Calu3 (cell line): ENCODE measurements at places on chromosomes 11 and 22. TPM values are rescaled to one million over a fixed set of nuclear protein-coding genes. Genes with fewer than 3 reads are reported as not detected.

DNA sequence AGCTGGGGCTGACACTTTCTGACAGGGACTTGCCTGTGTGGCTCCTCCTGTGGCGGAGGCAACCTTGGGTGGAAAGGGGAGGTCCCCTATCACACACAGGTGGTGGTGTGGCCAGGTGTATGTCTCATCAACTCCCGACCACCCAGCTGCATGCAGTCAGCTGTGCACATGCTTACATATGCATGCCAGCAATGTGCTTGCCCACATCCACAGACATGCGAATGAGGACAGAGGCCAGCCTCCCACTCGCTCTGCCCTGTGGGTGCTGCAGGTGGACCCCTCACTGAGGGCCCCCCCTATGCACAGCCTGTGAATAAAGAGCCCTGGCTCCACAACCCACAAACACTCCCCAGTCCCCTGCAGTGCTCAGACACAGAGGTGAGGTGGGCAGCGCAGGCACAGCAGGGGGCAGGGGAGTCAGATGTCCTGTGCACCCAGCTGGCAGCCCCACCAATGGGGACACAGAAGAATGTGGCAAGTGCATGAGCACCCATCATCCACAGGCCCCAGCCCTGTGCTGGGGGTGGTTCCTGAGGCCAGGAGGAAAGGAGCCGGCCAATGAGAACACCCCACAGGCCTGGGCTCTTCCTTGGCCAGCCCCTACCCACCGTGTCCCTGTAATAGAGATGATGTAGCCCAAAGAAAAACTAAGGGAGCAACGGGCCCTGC is 9.5 kb downstream of the GNB1L start:
- H3K27ac ChIP-seq = no peak overlapping the region
- peaks cover 57% of the 10 kb centered on the region for H3K4me1 ChIP-seq
- H3K27me3 ChIP-seq = no peaks in the 10 kb centered on the region
- H3K4me3 ChIP-seq = no peak overlapping the region

GRCh38 chr11:134438542-134439537 is 26.8 kb upstream of the B3GAT1 start:
- peak; percentile 7 for DNase-seq
- H3K4me3 ChIP-seq = no peak overlapping the region
- no peaks in the 10 kb centered on the region for H3K4me1 ChIP-seq
- H3K36me3 ChIP-seq = no peaks in the 10 kb centered on the region
- peaks cover 16% of the 10 kb centered on the region for H3K27me3 ChIP-seq

DNA sequence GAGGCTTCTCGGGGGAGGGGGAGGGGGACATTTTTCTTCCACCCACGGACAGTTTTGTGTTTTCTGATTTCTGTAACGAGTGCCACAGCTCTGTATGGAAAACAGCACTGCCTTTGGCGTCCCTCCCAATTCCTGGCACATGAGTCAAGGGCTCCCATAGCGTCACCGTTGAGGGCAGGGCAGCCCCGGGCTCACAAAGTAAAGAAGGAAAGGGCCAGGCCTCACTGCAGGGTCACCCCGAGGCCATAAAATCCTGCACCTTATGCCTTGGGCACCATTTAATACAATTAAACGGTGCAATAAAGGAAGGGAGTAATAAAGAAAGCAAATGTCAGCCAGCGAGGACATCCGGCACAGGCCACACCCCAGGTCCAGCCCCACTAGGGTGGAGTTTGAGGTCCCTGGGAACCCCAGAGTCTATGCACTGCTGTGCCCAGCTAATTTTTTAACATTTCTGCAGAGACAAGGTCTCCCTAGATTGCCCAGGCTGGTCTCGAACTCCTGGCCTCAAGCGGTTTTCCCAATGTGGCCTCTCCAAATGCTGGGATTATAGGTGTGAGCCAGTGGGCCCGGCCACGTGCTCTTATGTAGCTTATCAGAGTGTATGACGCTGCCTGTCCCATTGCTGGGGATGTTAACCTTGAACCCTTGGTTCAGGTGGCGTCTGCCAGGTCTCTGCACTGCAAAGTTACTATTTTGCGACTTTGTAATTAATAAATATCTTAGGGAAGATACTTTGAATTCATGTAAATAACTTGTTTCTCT is 13.6 kb upstream of the MUC2 start:
- DNase-seq = peak; percentile 88
- no peak overlapping the region for H3K4me3 ChIP-seq
- H3K4me1 ChIP-seq = peaks cover 45% of the 10 kb centered on the region
- peaks cover 5% of the 10 kb centered on the region for H3K36me3 ChIP-seq
- peak overlapping the region; percentile 78 for H3K27ac ChIP-seq
- no peaks in the 10 kb centered on the region for H3K27me3 ChIP-seq

Gene ELP4
- total RNA-seq = 18.0 and 20.3 TPM in 2 replicates

Gene ZNF202
- total RNA-seq = 10.3 TPM in 2 replicates

GRCh38 chr22:46044621-46045458 is 67.9 kb upstream of the WNT7B start:
- H3K27me3 ChIP-seq = no peaks in the 10 kb centered on the region
- peak; percentile 21 for DNase-seq
- H3K4me3 ChIP-seq = peak overlapping the region; percentile 56
- H3K4me1 ChIP-seq = no peaks in the 10 kb centered on the region

Gene DSCAML1
- total RNA-seq = 0.07 and 0.27 TPM in 2 replicates

- H3K4me1 ChIP-seq = no peaks in the 10 kb centered on the region
- DNase-seq = no peak
- H3K27ac ChIP-seq = no peak overlapping the region
- no peaks in the 10 kb centered on the region for H3K36me3 ChIP-seq
- peaks cover 29% of the 10 kb centered on the region for H3K27me3 ChIP-seq
Observed at GRCh38 chr11:74679513-74679865, 51.7 kb downstream of the CHRDL2 start.

GRCh38 chr11:106986261-106986660 is 32.0 kb downstream of the GUCY1A2 start:
- H3K27me3 ChIP-seq = no peaks in the 10 kb centered on the region
- DNase-seq = no peak
- no peaks in the 10 kb centered on the region for H3K4me1 ChIP-seq
- H3K4me3 ChIP-seq = no peak overlapping the region

- no peaks in the 10 kb centered on the region for H3K36me3 ChIP-seq
- DNase-seq = no peak
Observed at GRCh38 chr11:118004543-118005223, 18.5 kb downstream of the IL10RA start.

Gene ACTN3
- not detected in 2 replicates for total RNA-seq

Gene DBX1
- total RNA-seq = not detected in 2 replicates

Gene VPREB3
- total RNA-seq = 0.86 TPM in 1 of 2 replicates, not detected in the other

Gene C11orf65
- not detected in 2 replicates for total RNA-seq

Gene TIMP3
- total RNA-seq = 9.1 and 12.3 TPM in 2 replicates

GRCh38 chr11:67432655-67433349 is 4.5 kb downstream of the RPS6KB2 start:
- H3K36me3 ChIP-seq = peaks cover 62% of the 10 kb centered on the region
- H3K27ac ChIP-seq = no peak overlapping the region
- H3K4me3 ChIP-seq = no peak overlapping the region
- DNase-seq = no peak

DNA sequence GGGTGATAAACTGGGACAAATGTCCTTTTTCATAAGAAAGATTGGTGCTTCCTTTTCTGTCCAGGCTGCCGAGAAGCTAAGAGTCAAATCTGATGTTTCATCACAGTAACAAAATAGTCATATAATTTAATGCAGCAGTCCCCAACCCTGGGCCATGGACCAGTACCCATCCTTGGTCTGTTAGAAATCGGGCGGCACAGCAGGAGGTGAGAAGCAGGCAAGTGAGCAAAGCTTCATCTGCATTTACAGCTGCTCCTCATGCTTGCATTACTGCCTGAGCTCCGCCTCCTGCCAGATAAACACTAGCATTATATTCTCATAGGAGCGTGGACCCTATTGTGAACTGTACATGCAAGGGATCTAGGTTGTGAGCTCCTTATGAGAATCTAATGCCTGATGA is 26.2 kb downstream of the PRR14L start:
- H3K27me3 ChIP-seq = no peaks in the 10 kb centered on the region
- no peak for DNase-seq
- H3K27ac ChIP-seq = no peak overlapping the region
- peaks cover 26% of the 10 kb centered on the region for H3K36me3 ChIP-seq
- no peak overlapping the region for H3K4me3 ChIP-seq
- no peaks in the 10 kb centered on the region for H3K4me1 ChIP-seq

DNA sequence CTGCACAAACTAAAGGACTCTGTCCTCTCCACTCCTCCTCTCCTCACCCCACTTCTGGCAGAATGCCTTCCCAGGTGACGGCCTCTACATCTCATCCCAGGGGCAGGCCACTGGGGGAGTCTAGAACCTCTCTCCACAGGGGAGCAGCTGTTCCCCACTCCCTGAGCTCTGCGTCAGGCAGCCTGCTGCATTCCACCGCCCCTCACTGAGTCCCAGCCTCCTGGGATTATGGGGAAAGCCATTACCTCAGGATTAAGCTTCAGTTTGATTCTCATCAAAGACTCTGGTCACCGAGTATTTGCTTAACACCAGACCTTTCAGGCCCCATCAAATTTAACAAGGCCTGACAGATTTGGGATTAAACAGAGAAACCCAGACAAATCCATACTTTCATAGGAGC is 405.9 kb downstream of the NXPE2 start:
- DNase-seq = no peak
- H3K27ac ChIP-seq = no peak overlapping the region
- no peaks in the 10 kb centered on the region for H3K36me3 ChIP-seq
- no peaks in the 10 kb centered on the region for H3K4me1 ChIP-seq

- no peaks in the 10 kb centered on the region for H3K27me3 ChIP-seq
- no peak overlapping the region for H3K27ac ChIP-seq
- no peak overlapping the region for H3K4me3 ChIP-seq
- peaks cover 11% of the 10 kb centered on the region for H3K4me1 ChIP-seq
- DNase-seq = no peak
Observed at GRCh38 chr11:118682372-118682771, 2.9 kb upstream of the TREH start.

Gene PHF21B
- not detected in 2 replicates for total RNA-seq

- DNase-seq = no peak
- peaks cover 75% of the 10 kb centered on the region for H3K4me1 ChIP-seq
- H3K27me3 ChIP-seq = no peaks in the 10 kb centered on the region
- H3K27ac ChIP-seq = peak overlapping the region; percentile 58
Observed at GRCh38 chr11:130165601-130166456, 6.2 kb downstream of the ST14 start.

Gene POU2F3
- total RNA-seq = 2.6 and 3.3 TPM in 2 replicates

DNA sequence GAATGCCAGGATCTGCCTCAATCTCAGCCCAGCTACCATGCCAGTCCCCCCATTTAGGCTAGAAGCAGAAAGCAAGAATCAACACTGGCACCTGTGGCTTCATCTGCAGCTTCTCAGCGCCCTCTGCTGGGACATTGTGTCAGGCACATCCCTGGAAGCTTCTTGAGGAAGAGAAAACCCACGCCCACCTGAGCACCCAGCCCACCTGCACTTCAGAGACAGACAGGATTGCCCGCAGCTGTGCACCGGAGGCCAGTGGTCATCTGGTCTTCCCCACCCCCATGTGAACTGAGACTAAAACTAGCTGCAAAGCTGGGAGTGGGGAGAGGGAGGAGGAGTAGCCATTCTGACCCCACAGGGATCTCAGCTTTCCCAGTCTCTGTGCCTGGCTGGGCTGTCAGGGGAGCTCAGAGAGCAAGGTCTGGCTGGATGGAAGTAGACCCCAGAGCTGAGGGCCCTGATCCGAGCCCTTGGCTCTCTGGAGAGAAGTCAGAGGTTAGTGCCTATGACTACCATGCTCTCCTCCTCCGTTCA is 66.8 kb downstream of the FEZ1 start:
- no peak overlapping the region for H3K4me3 ChIP-seq
- H3K4me1 ChIP-seq = no peaks in the 10 kb centered on the region
- peaks cover 42% of the 10 kb centered on the region for H3K27me3 ChIP-seq
- DNase-seq = peak; percentile 61
- H3K27ac ChIP-seq = no peak overlapping the region

Gene KRTAP5-11
- total RNA-seq = not detected in 2 replicates

DNA sequence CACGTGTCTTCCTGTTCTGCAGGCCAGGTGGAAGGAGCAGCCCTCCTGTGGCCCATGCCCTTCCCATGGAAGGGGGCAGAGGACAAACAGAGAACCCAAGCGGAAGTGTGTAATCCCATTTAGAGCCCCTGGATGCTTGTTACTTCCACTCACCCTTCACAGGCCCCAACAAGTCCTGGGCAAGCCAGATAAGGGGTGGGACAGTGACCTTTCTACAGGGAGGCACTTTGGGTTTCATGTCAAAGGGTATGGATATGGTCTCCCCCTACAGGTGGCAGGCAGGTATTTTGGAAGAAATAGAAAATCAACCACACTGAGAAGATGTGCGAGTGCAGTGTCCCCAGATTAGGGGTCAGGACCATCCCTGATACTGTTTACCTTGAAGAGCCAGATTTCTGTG is 11.4 kb downstream of the MPEG1 start:
- H3K27ac ChIP-seq = no peak overlapping the region
- no peak for DNase-seq
- H3K27me3 ChIP-seq = no peaks in the 10 kb centered on the region
- H3K4me3 ChIP-seq = no peak overlapping the region

DNA sequence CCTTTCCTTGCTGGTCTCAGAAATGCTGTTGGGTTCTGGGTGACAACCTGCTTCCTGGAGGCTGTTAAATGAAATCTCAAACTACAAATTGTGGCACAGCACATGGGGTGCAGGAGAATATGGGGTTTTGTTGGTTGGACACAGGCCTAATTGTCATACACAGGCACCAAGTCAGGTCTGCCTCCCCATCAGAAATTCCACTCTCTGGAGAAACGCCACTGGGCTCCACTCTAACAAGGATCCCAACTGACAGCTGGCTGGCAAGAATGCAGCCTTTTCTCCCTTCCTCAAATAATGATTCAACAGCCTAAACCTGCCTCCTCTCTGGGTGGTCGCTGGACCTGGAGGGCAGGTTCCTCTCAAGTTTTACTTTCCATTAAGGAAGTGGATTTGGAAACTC is 177.8 kb upstream of the NARS2 start:
- H3K4me3 ChIP-seq = no peak overlapping the region
- DNase-seq = no peak
- H3K4me1 ChIP-seq = no peaks in the 10 kb centered on the region
- peaks cover 90% of the 10 kb centered on the region for H3K27me3 ChIP-seq
- no peaks in the 10 kb centered on the region for H3K36me3 ChIP-seq

- H3K36me3 ChIP-seq = peaks cover 12% of the 10 kb centered on the region
- H3K4me3 ChIP-seq = no peak overlapping the region
- H3K4me1 ChIP-seq = no peaks in the 10 kb centered on the region
- no peak for DNase-seq
- H3K27ac ChIP-seq = no peak overlapping the region
- no peaks in the 10 kb centered on the region for H3K27me3 ChIP-seq
Observed at GRCh38 chr11:110446061-110446460, 16.3 kb downstream of the FDX1 start.

DNA sequence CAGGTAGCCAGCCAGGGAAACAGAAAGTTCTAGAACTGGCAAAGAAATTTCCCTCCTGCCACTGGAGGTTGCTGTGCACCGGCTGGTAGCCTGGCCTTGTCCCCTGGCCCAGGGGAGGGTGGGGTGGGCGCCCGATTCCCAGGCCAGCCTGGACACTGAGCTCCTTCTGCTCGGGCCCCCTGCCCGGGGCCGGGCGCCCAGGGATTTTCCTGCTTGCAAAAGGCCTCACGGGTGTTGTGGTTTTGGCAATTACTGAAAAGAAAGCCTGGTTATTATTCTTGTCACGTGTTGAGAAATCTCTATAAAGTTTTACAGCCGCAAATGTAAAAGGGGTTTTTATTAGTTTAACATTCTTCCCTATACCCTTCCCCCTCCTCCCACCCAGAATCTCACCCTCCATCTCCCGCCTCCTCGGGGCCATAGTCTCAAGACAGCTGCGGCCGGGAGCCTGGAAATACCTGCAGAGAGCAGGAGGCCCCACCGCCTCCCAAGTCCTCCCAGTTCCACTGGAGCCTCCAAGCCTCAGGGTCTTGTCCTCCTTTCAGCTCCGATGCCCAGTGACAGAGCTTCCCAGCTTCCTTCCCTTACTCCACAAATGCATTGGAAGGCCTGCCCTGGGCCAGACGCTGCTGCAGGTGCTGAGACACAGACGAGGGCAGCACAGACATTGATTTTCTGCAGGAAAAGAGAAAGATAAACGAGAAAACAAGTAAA is 1515.6 kb downstream of the TBC1D22A start:
- no peaks in the 10 kb centered on the region for H3K36me3 ChIP-seq
- no peak overlapping the region for H3K27ac ChIP-seq
- no peaks in the 10 kb centered on the region for H3K27me3 ChIP-seq
- H3K4me3 ChIP-seq = no peak overlapping the region
